T-helper 22 cell (primary cell): ENCODE measurements at places on chromosomes 5 and 9.

- DNase-seq: no peak
Observed at GRCh38 chr9:16426716-16427115, 443.8 kb downstream of the BNC2 start.

GRCh38 chr5:150016537-150016936 is 16.0 kb downstream of the HMGXB3 start:
- DNase-seq: no peak

DNA sequence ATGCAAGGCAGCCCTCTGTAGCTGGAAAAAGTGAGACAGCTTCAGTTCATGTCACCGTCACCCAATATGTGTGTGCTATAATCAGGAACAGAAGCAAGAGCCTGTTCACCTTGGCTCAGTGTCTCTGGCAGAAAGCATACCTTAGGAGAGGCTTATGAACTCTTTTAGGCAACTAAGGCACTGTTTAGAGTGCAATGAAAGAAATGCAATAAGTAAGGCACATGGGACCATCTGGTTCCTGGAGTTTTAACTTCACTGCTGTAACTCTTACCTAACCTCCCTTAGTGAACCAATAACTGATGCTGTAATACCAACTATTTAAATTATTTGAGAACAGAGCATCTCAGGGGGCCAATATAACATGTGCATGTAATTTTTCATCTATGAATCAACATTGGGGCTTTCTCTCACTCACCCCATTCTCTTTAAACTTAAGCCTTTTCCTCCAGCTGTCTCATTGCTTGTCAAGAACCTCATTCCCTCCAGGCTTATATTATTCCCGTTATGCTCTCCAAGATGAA is 32.4 kb downstream of the C9 start:
- no peak for DNase-seq

GRCh38 chr5:169650701-169651331 is 13.7 kb downstream of the DOCK2 start:
- DNase-seq: no peak

- DNase-seq: no peak
Observed at GRCh38 chr5:8770431-8770830, 775.4 kb downstream of the SEMA5A start.

DNA sequence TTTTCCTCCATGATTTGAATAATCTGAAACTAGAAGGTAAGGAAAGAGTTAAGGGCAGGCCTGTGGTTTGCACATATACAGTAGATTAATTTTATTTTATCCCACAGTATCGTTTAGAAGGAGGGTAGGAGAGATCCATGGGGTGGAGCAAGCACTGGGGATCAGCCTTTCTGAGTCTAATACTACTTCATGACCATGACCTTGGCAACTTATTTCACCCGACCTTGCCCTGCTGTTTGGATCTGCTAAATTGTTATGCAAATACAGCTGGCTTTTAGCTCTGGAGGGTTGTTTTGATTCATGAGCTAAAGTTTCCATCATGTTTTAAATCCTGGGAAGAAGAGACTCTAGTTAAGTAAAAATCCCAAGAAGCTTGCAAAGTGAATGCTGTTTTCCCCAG is 864 bp upstream of the GRIN3A start:
- no peak for DNase-seq

- no peak for DNase-seq
Observed at GRCh38 chr5:13187186-13187585, 757.3 kb downstream of the DNAH5 start.

GRCh38 chr5:15719784-15720183 is 219.8 kb downstream of the FBXL7 start:
- DNase-seq: no peak

- DNase-seq: peak; percentile 96
Observed at GRCh38 chr5:132490484-132491367, at the start of gene IRF1. TSS of gene IRF1 (minus strand) at chr5:132490773. CDS start at chr5:132489478, 1,295 bp downstream.

DNA sequence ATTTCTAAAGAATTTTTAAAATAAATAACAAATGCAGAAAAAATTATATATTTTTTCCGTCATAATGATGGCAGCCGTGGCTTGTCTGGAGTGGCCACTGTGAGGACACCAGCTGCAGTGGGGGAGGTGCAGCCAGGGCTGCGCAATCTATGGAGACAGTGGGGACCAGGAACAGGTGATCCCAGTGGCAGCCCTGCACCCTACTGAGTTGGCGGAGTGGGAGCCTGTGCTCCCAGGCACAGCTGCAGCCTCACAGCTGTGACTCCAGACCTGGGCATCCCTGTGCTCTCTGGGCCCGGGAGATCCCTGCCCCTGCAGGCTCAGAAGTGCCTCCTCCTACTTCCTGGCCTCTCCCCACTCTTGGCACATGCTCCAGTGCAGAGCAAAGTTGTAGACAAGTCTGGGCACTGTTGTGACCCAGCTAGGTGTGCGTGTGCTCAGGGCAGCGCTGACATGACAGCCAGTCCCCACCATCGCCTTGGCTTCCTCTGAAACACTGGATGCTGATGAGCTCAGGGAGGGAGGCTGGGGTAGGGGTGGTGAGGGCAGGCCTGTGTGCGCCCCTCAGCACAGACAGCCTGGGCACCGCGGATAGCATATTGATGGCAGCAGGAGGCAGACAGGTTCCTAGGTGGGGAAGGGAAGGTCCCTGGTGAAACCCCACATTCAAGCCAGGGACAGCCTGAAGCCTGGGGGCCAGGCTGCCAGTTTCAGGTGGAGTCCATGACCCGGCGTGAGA is 96.0 kb upstream of the PRR16 start:
- no peak for DNase-seq

GRCh38 chr9:82299870-82300269 is 311.3 kb downstream of the SPATA31D1 start:
- no peak for DNase-seq

GRCh38 chr5:56482363-56482762 is 249.2 kb upstream of the ANKRD55 start:
- no peak for DNase-seq

- DNase-seq: no peak
Observed at GRCh38 chr5:169701910-169702451, 64.9 kb downstream of the DOCK2 start.

- no peak for DNase-seq
Observed at GRCh38 chr5:114657342-114658130, 295.7 kb downstream of the KCNN2 start.

DNA sequence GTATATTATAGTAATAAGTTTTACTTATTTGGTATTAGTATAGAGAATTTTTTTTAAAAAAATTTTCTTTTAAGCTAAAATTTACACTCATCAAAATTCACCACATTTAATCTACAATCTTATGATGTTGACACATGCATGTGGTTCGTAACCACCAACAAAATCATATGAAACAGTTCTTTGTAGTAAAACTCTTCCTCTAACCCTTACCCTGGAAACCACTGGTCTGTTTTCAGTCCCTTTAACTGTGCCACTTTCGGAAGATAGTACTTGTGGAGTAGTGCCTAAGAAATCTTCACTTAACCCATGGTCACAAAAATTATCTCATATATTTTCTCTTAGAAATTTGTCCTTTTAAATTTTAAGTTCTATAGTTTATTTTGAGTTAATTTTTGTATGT is 1498.8 kb downstream of the MAT2B start:
- DNase-seq: no peak

DNA sequence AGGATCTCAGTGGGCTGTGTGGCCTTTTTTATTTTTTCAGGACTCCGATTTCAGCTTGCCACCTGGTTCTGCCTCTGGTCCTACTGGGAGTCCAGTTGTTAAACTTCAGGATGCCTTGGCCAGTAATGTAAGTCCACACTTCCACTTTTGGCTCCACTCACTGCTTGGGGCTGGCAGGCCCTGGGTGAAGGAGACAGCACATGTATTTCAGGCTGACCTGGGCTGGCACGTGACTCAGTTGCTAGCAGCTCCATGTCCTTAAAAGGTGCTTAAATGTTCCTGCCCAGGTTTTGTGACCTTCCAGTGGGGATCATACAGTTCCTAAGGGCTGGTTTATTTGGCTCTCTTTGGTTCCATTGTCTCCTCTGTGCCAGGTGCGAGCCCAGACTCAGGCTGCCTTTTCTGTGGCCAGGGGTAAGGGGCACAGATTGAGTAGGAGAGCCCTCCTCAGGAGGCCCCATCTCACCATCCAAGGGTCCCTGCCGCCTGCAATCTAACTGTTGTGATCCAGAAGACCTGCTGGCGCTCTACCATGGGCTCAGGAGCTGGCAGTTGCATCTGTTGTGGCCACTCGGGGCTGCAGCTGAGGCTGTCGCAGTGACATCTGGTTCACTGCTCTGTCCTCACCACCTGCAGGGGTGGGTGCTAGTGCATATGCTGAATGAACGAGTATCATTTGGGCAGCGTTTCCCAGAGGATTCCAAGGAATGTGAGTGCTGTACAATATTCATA is 19.2 kb upstream of the POMT1 start:
- DNase-seq: no peak

GRCh38 chr5:39273314-39273954 is 54.1 kb upstream of the FYB1 start:
- no peak for DNase-seq

- DNase-seq: no peak
Observed at GRCh38 chr5:14435481-14435880, 146.1 kb upstream of the OTULINL start.

- DNase-seq: no peak
Observed at GRCh38 chr5:92455011-92455410, 1071.9 kb upstream of the ARRDC3 start.

DNA sequence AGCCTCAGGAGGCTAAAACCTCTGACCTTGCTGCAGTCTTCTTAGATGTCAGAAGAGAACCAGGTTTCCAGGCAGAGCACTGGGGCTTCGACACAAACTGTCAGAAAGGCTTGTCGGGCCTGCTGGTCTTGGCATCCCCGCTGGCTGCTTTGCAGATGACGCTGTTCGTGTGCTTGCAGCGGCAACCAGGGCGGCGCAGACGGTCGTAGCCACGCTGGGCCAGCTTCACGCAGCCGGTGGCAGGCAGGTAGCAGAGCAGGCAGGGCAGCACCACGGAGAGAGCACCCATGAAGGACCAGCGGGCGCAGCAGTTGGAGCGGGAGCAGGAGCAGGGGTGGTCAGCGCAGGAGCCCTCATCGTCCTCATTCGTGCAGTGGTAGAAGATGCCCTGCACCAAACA is 10.7 kb downstream of the SPRY4 start:
- no peak for DNase-seq

DNA sequence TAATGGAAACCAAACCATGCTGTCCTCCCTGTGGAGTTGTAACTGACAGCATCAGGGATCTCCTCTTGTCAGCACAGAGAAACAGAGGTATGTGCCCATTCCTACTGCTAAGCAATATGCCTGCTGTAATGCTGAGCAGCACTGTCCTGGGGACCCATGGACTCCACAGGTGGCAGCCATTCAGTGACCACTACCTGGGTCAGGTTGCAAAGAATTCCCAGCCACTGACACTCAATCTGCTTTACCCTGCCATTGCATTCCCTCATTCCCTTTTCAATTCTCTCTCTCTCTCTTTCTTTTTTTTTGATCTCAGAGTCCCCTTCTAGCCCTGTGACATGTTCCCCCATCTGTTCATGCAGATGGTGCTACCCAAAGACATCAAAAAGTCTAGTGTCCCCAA is 104.1 kb downstream of the GABRB2 start:
- DNase-seq: no peak

GRCh38 chr9:104658496-104659195 is 35.7 kb upstream of the OR13D1 start:
- no peak for DNase-seq

DNA sequence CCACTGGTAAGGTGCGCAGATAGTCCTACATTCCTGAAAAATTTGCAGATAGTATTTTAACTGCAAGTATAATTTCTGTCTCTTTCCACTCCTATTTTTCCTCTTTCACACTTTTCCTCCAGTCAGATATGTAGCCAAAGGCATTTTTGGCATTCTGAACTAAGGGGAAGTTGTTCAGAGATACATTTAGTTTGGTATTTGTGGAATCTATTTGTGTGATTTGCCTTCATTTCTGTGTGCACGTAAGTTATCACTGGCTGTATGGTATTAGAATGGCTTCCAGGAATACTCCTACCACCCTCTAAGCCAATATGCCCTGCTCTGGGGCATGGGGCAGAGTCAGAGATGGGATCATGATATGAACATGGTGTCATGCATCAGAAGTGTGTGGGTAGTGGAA is 45.8 kb upstream of the GRAMD2B start:
- no peak for DNase-seq

DNA sequence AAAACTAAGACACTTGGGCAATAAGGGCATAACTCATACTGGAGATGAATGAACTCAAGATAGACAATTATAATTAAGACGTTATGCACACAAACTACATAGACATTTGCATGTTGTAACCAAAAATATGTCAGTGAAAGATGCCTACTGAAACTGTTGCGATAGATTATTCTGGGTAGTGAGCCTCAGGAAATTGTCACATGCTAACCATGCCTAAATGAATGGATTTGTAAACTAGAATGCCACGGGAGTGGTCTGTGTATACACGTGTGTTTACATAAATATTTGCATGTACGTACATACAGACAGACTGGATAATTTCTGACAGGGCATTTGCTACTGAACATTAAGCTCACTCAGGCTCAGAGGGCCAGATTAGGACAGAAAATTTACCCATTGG is 1.2 kb downstream of the NIPSNAP3B start:
- DNase-seq: no peak

- DNase-seq: no peak
Observed at GRCh38 chr5:13606051-13606450, 338.4 kb downstream of the DNAH5 start.

- DNase-seq: no peak
Observed at GRCh38 chr5:154333016-154333415, 112.8 kb upstream of the SAP30L start.

- DNase-seq: peak; percentile 61
Observed at GRCh38 chr9:127976498-127976897, 4.3 kb downstream of the EEIG1 start.

DNA sequence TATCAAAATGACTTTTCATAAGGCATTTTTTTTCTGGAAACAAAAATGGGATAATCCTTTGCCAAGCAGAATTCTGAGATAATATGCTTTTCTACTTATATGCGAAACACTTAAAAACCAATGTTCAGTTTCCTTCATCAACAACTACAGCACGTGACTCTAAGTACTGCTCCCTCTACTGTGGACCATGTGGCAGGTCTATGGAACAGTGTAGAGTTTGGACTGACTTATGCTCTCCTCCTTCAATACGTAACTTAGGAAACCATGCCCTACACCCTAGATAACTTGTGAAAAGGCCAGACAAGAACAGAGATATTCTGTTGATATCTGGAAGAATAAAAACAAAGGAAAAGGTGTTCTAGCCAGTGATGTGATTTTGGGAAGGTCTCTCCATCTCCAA is 111.3 kb upstream of the GNA14 start:
- DNase-seq: no peak

DNA sequence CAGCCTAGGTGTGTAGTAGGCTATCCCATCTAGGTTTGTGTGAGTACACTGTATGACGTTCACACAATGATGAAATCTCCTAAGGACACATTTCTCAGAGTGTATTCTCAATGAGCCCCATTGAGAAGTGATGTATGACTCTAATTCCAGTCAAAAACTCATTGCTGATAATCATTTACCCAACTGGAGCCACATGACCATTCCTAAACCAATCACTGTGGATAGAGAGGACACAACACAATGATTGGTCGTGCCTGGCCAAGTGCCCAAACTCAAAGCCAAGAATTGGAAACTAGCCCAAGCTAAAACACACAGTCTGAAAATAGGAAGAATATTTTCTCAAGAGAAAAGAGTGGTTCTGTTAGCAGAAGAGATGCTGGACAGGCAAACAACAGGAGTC is 191.2 kb downstream of the ZNF462 start:
- no peak for DNase-seq

GRCh38 chr9:90842176-90842777 is 40.7 kb downstream of the SYK start:
- no peak for DNase-seq
